ENCODE measurements at places on chromosomes 5 and 9.

GRCh38 chr9:120860083-120860482, 16.9 kb downstream of the PHF19 start:
- no peak for DNase-seq

DNA sequence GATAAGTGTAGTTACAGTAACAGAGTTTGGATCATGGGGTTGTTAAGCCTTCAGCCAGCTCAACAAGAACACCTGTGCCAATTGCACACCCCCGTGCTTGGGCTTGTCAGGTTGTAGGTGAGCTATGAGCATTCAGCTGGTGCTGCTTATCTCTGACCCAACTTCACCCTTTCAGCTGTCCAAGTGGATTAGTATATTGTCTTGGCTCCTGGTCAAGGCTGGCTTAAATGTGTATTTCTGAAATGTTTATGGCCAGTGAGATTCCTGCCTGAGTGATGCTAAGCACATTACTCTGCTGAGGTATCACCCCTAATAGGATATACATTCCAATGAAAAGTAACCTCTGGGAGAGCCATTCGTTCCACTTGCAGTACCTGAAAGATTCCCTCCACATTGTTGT, 44.2 kb upstream of the LMNB1 start:
- DNase-seq = no peak

GRCh38 chr9:115098226-115098965, 19.6 kb downstream of the TNC start:
- DNase-seq = no peak

- DNase-seq = no peak
These were observed 52.8 kb downstream of the WHRN start for GRCh38 chr9:114452219-114453165.

DNA sequence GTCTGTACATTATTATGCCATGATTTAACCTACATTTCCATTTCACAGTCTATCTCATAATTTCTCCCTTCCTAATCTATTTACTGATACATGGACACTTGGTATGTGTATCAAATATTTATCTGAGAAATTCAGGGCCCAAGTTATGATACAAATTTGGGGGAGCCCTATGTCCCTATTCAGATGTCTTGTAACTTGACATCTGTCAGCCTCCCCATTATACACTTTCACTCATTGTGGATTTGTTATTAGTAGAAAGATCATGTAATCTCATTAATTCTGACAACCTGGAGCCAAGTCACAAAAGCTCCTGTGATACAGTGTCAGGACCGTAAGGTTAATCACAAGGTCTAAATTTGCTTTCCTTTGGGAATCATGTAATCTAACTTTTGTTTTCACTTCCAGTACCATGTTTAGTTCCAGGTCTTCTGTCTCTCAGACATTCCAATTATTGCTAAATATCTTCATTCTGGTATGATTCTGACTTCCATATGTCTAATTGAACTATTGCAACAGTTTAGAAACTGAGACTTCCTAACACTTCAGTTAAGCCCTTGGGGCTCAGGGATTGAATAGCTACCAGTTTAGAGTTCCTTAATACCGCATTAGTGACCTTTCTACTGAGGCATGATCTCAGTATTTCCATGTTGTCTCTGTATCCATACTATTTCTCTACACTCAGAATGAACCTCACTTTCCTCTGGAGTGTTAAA, 182.9 kb upstream of the NUDT12 start:
- no peak for DNase-seq

DNA sequence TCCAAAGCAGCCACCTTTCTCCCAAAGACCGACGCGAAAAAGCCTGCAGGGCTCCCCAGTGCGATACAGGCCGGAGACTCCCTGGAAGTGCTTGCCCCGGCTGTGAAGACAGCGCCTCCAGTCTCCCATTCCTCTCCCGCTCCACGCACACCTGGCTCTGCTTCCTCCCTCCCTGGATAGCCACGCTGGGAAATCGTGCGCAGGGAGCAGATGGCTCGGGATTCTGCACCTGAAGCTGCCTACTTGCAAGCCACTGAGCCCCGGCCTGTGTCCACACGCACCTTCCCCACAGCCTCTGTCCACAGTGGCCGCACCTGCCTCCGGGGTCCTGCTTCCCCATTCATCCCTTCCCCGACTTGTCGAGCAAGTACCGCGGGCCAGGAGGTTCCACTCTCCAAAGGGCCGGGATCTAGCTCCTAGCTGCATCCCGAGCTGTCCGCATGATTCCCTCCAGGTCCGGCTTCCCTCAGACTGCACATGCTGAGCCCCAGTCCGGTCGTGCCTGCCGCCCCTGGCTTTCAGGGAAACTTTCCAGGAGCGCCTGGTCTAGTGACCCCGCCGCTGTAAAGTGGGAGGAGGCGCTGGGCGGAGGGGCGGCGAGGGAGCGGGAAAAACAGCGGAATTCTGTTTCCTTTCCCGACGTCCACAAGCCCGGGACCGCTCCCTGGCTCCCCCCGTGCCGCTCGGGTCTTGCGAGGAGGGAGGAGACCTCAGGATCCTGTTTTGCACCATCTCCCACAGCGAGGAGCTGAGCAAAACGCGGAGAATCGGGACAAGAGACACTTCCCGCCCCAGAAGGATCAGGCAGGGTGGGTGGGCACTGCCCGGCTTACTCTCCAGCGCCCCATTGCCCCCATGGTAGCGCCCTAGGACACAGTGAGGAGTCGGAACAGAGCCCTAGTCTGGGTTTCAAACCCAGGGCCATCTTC, 2.0 kb downstream of the SEMA6A start:
- DNase-seq = peak; percentile 5

DNA sequence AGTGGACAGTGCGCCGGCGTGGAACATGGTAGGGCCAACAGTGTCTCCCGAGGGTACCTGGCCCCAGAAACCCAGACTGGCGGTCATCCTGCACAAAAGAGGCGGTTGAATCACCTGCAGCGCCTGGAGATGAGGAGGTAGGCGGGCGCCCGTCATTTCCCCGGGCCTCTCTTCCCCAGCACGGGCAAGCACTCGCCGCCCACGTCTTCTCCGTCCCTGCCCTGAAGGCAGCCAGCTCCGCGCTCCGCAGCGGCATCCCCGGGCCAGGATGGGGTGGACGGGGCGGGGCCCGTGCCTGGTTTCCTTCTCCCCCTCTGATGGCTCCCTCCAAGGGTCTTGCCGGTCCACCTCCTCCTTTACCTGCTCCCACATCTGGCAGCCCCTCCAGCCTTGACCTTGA, 27.1 kb upstream of the N4BP3 start:
- no peak for DNase-seq

DNA sequence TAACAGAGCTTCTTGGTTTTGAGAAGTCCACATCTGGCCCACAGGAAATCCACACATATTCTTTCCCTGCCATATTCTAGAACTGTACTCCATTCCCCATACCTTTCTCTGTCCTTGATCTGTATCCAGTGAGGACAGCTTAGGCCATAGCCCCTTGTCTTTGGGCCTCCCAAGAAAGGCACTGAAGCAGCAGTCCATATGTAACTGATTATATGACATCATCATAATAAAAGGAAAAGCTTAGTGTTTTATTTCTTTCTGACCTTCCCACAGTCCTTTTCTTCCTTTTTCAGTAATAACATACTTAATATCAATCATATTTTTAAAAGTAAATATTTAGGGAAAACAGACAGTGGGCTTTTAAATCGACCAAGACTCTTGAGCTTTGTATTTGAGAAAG, 222.0 kb downstream of the EDIL3 start:
- no peak for DNase-seq

DNA sequence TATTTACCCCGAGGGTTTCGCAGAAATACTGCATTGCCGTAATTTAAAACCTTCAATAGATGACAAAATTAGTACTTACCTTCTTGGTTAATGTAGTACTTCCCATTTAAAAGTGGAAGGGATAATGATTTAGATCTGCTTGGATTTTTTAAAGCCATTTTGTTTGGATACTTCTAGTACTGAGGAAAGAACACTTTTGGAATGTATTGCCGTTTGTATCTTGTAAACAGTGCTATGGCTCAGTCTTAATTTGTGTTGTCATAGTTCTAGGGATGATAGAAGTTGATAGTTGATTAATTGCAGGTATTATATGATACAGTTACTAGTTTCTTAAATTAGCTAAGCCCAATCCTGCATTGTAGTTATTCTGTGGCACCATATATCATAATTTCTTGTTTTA, 33.1 kb downstream of the TNPO1 start:
- no peak for DNase-seq

DNA sequence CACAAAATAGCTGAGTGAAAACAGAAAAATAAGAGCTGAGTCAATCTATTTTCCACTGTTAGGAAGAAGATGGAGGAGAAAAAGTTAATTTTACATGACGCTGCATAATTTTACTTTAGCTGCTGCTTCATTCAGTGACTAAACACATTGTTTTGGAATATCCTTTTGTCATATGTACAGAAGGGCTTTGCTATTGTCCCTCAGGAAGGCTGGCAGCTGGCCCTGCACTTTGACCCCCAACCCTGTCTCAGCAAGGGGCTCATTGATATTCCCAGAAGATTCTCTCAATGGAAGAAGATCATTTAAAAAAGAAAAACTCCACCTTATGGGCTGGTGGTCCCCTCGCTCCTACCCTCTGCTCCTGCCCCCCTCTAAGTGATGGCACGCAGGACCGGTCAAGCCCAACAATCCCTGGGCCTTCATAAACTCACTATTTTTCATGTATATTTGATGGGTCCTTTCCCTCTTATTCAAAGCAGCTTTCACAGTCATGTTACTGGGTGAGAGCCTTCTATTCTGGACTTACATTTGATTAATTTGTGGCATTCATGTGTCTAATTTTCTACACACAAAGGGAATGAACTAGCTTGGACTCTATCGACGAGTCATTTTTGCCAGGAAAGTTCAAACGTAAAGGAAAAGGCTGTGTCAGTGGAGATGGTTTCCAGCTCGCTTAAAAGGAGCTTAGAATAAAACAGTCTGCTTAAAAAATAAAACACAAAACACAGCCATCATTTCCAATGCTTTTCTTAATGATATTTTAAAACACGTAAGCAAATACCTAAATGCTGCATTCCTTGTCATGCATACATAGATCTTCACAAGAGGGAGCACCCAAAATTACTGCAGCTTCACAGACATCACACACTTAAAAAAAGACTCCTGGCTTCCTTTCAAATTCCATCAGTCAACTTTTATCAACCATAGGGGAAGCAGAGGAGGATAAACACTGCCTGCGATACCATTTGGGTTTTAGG, 104.7 kb downstream of the EFNA5 start:
- no peak for DNase-seq

- no peak for DNase-seq
These were observed at the start of gene PCDHAC2 for GRCh38 chr5:140966293-140967225. Gene PCDHAC2 (plus strand): TSS chr5:140966476. CDS start chr5:140966767, 291 bp downstream.

DNA sequence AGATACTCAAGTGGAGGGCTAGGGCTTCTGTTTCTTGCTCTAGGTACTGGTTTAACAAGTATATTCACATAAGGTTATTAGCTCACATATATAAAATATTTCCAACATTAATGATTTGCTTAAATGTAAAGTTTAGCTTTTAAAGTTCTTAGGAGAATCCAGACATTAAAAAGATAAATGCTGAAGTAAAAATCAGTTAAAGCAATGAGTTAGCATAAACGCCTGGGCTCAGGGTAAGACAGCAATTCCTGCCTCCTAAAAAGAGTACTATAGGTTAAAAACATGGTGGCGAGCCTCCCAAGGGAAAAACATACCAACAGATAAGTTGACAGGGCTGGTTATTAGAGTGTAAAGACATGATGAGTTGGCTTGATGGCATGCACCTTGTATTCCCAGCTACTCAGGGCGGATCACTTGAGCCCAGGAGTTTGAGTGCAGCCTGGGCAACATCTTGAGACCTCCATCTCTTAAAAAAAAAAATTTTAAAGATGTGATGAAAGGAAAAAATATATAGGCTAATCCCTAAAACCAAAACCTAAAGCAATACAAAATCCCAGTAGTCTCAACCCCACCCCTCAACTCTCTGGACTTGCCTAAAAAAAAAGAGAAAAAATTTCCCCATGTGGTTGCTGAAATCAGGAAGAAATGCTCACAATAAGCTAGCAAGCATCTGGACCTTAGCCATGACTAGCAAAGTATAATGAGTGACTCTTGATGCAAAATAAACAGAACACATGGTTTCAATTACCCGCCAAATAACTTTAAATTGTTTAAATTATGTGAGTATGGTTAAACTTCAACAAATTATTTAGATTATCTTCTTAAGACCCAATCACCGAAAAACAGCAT, 3.6 kb downstream of the GOLPH3 start:
- DNase-seq = no peak

- DNase-seq = peak; percentile 95
These were observed 79.2 kb downstream of the RGS3 start for GRCh38 chr9:113542741-113543140.

DNA sequence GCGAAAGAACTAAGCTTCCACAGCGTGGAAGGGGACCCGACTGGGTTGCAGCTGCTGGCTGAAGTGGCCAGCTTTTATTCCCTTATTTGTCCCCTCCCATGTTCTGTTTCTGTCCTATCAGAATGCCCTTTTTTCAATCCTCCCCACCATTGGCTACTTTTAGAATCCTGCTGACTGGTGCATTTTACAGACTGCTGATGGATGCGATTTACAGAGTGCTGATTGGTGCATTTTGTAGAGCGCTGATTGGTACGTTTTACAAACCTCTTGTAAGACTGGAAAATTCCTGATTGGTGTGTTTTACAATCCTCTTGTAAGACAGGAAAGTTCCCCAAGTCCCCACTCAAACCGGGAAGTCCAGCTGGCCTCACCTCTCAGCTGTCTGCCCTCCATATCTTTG, 50.7 kb downstream of the KLF9 start:
- DNase-seq = no peak

DNA sequence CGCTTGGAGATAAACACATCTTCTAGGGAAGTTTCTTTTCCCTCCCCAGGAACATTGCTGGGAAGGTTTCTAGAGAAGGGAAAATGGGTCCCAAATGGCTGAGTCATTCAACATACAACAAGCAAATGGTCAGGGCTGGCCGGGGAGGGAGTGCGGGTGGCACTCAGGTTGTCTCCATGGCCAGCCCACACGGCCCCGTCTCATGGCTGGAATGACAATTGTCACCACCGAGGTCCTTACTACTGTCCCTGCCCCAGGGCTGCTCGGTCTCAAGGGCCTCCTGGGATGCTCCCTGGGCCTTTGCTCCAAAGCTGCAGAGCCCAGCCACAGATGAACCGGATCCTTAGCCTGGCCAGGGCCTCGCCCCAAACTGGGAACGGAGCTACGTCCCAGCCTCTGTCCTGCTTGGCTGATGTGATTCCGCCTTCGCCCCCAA, 121.9 kb downstream of the FGF18 start:
- DNase-seq = no peak

- no peak for DNase-seq
These were observed 72.3 kb downstream of the IQGAP2 start for GRCh38 chr5:76475385-76475784.
